ENCODE measurements at places on chromosomes 1 and 21.

DNA sequence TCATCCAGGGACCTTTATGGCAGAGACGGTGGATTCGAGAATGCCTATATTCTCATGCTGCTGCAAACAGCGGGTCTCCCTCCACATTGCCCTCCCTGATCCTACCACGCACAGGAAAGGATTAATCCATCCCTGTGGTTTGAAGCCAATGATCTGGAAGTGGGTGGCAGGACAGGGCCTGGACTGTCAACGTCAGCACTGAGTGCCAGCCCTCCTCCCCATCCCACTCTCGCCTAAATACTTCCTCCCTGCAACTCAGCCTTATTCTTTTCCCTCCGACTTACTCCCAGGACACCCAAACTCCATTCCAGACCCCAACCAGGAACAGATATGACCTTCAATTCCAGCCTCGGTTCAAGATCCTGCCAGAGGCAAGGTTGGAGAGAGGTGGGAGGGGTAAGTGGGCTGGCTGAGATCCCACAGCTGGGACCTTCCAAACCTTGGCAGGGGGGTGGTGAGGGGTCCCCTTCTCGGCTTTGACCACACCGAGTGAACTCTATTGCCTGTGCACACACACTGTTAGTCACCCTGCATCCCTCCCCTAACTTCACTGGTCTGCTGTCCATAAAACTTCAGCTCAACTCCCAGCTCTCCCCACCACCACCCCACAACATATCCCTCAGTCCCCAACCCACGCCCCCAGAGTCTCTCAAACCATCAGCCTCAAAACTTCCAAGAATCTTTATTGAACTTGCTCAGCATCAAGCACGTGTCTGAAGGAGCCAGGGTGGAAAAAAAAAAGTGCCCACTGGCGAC is 2.4 kb upstream of the S100A5 start:
- DNase-seq: no peak

DNA sequence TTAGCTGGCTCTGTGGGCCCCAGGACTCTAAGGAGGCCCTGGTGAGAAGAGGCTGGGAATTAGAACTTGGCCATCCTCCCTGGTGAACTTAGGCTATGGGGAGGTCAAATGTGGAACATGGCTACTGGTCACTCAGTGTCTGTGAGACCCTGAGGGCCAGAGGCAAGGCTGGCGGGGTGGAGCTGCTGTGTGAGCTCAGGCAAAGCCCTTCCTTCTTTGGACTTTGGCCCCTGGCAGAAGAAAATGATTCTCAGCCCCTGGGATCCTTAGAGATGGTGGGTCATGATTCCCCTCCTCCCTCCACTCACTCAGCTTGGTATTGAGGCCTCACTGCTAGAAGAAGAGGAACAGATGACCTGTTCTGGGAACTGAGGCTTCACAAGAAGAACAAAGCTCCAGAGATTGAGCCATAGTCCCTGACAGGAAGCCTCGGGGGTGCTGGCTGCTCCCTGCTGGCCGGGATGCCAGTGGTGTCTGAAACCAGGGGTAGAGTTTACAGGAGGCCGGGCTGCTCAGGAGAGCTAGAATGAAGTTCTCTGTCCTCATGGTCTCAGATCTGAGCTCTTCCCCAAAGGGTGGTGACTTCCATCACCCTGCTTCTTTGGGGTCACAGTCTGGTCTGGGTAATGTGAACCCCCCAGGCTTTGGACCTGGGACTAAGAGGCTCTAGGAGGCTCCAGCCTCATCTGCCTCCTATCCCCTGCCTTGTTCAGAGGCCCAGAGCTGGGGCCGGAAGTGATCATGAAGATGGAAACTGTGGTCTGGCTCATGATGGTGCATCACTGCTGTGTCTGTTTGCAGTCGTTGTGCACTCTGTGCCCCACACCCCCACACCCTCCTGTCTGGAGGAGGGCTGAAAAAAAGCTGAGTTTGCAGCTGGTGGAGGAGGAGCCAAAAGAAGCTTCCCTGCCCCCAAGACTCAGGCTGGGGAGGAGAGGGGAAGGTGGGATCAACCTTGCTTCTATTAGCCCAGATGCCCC is 905 bp downstream of the BTBD19 start:
- DNase-seq: peak; percentile 82

- DNase-seq: no peak
Measured at GRCh38 chr1:196148367-196148970, 459.8 kb downstream of the KCNT2 start.

DNA sequence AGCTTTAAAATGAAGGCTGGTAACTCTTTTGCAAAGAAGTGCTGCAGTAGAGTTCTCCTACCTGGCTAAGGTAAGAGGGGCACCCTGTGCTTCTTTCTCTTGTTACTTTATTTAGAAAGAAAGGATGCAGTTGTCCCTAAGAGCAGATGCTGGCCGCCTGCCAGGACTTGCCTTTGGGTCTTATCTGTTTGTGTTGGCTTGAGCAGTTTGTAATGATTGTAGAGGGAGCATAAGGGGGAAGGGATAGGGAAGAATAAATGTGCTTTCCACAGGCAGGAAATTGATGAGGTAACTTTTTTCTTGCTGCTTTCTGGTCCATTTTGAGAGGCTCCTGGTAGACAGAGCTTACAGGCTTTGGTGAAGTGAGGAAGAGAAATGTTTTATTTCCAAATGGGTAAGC is 229.6 kb downstream of the HHAT start:
- no peak for DNase-seq

DNA sequence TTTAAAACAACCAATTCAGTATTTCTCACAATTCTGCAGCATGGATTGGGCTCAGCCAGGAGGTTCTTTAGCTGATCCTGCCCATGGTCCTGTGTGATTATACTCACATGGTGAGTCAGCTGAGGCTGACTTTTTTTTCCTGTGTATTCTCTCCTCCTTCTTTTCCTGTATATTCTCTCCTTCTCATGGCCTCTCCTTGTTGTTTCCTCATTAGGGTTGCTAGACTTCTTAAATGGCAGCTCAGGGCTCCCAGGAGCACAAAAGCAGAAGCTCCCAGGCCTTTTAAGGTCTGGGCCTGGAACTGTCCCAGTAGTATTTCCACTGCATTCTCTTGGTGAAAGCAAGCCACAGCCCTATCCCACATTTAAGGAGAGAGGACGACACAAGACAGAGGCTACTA is 26.8 kb downstream of the VANGL1 start:
- DNase-seq: no peak

- peak; percentile 22 for DNase-seq
Measured at GRCh38 chr1:155218854-155219591, 10.5 kb downstream of the MTX1 start.

DNA sequence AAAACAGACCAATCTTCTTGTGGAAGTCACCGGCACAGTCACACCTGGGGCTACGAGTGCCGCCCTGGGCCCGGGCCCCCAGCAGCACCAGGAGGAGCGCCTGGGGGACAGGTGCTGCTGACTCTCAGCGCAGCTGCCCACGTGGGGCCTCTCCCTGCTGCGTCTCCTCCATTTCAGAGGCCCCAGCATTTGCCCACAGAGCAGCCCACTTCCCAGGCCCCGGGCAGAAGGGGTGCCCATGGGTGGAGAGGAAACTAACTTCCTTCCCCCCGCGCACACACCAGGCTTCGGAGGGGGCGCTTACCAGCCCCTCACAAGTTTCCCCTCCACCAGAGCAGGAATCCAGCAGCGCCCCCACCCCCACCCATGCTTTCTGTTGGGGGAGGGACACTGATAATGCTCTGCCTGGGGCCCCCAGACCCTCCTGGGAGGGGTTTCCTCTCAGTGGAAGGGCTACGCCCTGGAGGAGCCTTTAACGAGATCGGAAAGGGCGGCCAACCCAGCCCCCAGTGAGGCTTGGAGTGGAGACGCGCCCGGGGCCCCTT is 440 bp downstream of the TNFRSF25 start:
- DNase-seq: no peak

DNA sequence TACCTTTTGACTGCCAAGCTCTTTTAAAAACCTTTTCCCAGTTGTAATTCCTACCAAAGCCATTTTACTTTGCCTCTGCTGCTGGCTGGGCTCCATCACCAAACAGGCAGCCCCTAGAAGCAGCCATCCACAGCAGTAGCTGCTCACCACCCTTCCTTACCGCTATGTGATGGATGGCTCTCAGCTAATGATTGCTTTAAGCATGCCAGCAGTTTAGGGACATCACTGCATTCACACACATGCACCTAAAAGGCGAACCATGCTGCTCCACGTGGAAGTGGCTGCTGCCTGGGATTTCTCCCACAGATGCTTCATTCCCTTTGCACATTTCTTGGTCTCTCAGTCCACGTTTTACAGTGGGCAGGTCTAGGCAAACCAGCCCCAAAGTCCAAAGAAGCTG is 46.3 kb upstream of the PDE9A start:
- no peak for DNase-seq

- no peak for DNase-seq
Measured at GRCh38 chr1:7008975-7009740, 223.9 kb downstream of the CAMTA1 start.

DNA sequence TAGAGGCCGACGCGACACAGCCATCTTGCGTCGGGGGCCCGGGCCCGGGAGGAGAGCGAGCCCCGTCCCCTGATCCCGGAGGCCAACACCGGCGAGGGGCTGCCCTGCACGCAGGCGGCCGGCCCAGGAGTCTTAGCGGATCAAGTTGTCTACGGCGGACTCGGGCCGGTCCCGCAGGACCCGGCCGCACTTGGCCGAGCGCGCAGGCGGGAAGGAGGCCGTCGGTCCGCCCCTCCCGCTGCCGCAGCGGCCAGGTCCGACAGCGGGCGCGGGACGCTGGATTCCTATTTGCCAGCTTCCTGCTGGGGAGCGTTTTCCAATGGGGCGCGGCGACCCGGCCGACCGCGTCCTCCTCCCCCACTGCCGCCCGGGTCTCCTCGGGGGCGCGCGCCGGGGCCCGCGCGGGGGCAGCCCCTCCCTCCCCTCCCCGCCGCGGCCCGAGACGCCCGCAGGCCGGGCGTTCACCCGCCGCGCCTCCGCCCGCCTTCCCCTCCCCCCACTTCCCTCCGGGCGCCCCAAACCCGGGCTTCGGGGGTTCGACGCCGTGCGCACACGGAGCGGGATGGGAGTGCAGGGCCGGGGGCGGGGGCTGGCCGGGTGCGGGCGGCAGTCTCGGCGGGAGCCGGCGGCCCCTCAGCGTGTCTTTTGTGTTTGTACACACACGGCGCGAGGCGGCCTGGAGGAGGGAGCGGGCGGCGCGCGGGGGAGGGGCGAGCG is 517 bp upstream of the H3-3A start:
- DNase-seq: peak; percentile 30
